Motor neuron (in vitro differentiated cells): ENCODE measurements at places on chromosomes 6 and 20. TPM values are rescaled to one million over a fixed set of nuclear protein-coding genes. Genes with fewer than 3 reads are reported as not detected.

- no peak for ATAC-seq
These were observed 114.8 kb downstream of the PKHD1 start for GRCh38 chr6:51972659-51973058.

Gene NT5E
- 64.2 and 65.7 TPM in 2 replicates for total RNA-seq

DNA sequence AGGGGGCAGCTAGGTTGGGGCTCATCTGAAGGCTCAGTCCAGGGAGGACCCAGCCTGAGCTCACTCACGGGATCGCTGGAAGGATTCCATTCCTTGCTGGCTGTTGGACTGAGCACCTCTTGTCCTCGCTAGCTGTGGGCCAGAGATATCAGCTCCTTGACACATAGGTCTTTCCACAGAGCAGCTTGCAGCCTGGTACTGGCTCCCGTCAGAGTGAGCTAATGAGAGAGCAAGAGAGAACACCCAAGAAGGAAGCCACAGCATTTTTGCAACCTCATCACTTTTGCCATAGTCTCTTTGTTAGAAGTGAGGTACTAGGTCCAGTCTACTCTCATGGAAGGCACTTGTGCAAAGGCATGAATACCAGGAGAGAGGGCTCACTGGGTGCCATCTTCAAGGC, 179.9 kb downstream of the CDC5L start:
- no peak for ATAC-seq

DNA sequence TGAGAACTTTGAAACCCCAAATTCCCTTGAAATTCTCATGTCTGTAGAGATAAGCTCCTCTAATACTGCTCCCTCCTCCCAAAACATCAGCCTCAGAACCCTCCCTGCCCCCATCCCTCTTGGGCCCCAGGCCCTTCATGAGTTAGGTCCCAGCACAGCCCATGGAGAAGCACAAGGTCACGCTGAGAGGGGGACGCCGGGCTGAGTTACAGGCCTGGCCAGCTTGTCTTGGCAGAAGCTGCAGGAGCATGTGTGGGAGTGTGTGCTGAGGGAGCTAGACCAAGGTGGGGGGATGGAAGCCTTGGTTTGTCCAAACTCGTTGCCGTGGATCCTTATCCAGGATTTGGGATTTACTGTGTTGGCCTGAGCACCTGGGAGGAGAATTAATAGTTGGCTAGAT, 8.5 kb upstream of the PTCRA start:
- ATAC-seq, result no peak

DNA sequence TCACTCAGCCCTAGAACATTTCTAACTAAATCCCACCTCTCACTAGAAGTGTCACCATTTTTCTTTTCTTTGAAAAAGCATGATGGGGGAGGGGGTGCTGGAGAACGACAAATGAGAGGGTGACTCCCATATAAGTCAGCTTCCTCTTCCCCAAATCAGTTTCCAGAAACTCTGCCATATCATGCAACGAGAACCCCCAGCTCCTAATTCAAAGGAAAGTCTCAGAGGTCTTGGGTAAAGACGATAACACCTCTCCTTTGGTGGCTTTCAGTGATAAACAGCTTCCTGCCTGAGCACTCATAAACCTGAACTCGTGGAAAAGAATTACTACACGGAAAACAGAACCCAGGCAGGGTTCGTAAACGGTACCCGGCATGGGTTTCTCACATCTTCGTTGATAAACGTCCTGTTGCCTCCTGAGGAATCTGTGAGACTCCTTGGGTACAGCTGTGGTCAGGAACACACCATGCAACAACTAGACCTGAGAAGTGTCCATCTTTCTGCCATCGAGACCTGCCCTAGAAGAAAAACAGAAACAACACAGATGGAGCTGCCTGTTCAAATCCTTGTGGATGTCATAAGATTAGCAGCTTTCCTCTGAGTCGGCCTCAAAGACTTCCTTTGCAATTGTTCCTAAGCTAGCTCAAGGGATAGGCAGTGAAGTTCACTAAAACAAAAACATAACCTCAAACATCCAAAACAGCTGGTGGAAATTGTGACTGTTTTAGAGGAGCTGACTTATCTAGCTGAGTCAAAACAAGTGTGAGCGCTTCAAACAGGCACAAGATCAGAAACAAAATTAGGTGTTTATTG, 185.8 kb upstream of the PRDM1 start:
- no peak for ATAC-seq

DNA sequence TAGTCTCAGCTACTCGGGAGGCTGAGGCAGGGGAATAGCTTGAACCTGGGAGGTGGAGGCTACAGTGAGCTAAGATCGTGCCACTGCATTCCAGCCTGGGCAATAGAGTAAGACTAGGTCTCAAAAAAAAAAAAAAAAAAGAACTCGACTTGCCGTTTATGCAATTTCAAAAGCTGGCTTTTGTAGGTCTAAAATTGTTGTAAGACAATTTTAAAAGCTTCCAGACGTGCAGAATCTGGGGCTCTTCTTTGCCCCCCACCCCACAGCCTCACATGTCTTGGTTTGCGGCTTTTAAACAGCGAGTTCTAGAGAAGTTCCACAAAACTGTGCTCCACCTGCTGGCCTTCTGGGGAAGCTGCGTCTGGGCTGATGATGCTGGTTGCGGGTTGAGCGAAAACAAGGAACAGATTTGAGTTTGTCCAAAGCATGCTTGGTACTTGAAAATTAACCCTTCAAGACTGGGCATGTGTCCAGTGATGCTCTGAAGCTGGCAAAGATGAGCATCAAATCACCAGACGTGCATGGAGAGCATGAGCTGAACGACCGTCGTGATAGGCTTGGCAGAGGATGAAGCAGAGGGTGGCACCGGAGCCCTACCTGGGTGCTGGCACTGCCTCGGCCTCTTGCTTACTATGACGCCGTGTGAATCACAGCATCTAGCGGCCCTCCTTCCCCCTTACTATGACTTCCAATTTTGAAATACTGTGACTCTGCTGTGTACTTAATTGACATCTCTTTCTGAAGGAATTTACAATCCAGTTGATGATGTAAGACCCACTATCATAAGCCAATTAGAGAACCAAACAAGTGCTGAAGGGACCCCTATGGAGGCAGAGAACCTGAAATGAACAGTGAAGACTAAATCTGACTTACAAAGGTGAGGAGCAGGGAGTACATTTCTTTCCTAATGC, 171.4 kb downstream of the GMPR start:
- ATAC-seq, result no peak

DNA sequence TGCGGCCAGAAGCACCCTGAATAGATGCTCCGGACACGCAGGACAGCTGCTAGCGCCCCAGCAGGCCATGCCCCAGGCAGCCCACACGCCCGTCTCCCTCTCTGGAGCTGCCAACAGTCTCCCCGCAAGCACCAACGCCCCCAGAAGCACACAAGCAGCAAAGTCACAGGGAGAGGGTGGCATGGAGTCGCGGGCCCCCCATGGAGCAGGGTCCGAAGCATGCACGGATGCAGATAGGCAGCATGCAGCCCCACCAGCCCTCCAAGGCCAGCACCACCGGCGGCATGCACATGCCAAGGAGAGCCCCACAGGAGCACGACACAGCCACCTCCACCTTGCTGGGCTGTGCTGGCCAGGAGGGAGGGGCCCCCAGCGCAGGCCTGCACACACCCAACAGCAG, 53.8 kb downstream of the KCNQ2 start:
- ATAC-seq, result no peak

DNA sequence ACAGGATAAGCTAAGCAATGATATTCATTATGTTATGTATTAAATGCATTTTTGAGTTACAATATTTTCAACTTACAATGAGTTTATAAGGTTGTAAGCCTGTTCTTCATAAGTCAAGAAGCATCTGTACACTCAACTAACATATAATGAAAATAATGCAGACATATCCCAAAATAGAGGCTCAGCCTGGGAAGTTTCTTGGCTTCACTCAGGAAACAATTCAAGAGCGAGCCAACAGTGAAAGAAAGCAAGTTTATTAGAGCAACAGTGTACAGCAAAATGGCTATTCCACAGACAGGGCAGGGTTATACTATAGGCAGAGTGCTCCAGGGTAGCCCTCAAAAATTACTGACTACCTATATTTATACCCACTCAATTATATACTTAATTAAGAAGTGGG, 1581.8 kb downstream of the HACE1 start:
- ATAC-seq, result no peak

GRCh38 chr6:79949233-79949632, 1.9 kb upstream of the ELOVL4 start:
- ATAC-seq, result no peak

GRCh38 chr6:158475344-158476302, 84.3 kb upstream of the TMEM181 start:
- ATAC-seq, result peak; percentile 99

DNA sequence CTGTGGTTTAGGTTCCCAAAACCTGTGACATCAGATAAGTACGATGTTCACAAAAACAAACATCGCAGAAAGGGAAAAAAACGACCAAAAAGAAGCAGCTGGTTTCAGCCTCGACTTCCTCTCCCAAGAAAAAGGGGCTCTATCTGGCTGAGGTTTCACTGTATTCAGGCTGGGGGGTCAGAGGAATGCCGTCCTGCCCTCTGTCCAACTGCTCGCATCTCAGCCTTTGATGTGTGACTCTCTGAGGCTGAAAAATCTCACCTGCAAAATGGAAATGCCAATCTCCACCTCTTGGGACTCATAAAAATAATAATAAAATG, 123.6 kb upstream of the PTPN1 start:
- ATAC-seq, result no peak

Gene ADAT2
- total RNA-seq, result 6.2 and 6.5 TPM in 2 replicates

- peak; percentile 57 for ATAC-seq
These were observed 621 bp downstream of the GPR63 start for GRCh38 chr6:96836631-96837080.

DNA sequence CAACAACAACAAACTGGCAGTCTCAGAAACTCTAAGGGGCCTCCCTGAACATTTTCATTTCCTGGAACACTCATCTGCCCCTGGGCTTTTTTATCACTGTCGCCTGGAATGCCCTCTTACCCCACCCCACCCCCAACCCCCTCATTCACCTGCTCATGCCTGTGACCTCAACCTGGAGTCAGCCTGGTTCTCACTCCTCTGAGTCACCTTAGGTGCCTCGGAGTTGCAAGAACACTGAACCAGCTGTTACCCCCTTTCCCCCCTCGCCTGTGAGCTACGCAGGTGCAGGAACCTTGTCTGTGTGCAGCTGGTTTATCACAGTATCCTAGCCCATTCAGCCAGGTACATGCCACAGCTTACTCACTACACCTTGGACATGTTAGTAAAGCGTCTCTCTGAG, 12.8 kb upstream of the SNAI1 start:
- ATAC-seq, result no peak

DNA sequence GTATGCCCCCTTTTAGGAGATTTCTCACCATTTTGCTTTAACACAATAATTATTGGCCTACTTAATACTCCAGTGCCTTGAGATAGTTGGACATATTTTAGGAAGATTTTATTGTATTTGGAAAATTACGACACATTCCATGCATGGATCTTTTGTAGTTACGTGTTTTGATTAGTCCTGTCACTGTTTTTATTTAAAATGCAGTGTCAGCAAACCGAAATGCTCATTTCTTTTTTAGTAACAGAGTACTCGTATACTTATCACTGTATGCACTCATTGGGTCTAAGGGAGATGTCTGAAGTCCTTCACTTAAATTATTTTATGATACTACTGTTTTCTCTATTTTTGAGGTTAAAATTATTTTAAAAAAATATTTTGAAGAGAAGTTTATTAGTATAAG, 153.8 kb downstream of the QKI start:
- no peak for ATAC-seq

DNA sequence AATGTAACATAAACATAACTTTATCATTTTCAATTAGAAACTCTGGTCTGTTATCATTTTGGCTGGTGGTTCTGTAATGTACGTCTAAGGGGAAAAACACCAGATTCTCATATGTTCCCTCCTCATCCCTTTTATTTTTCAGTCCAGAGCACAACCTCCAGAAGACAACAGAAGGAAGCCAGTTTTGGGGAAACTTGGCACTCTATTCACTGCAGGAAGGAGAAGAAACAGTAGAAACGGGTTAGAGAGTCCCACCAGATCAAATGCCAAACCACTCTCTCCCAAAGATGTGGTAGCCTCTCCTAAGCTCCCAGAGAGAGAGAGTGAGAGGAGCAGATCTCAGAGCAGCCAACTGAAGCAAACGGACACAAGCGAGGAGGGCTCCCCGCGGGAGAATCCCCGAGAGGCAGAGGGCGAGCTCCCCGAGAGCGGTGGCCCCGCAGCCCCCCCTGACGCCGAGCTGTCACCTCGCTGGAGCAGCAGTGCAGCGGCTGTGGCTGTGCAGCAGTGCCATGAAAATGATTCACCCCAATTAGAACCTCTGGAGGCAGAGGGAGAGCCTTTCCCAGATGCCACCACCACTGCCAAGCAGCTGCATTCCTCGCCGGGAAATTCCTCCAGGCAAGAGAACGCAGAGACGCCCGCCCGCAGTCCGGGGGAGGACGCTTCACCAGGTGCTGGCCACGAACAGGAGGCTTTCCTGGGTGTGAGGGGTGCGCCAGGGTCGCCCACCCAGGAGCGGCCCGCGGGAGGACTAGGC, 117.8 kb downstream of the RTN4IP1 start:
- peak; percentile 31 for ATAC-seq

GRCh38 chr6:169724494-169725124, at the start of gene PHF10:
TSS of gene PHF10 (minus strand) at chr6:169724500. CDS start at chr6:169723931, 569 bp downstream.
- peak; percentile 69 for ATAC-seq

Gene RSPH9
- 9.4 and 9.7 TPM in 2 replicates for total RNA-seq
